ENCODE measurements at places on chromosomes 7 and 10. TPM values are rescaled to one million over a fixed set of nuclear protein-coding genes. Genes with fewer than 3 reads are reported as not detected.

- DNase-seq = no peak
Measured at GRCh38 chr7:22896917-22897316, 74.3 kb upstream of the TOMM7 start.

DNA sequence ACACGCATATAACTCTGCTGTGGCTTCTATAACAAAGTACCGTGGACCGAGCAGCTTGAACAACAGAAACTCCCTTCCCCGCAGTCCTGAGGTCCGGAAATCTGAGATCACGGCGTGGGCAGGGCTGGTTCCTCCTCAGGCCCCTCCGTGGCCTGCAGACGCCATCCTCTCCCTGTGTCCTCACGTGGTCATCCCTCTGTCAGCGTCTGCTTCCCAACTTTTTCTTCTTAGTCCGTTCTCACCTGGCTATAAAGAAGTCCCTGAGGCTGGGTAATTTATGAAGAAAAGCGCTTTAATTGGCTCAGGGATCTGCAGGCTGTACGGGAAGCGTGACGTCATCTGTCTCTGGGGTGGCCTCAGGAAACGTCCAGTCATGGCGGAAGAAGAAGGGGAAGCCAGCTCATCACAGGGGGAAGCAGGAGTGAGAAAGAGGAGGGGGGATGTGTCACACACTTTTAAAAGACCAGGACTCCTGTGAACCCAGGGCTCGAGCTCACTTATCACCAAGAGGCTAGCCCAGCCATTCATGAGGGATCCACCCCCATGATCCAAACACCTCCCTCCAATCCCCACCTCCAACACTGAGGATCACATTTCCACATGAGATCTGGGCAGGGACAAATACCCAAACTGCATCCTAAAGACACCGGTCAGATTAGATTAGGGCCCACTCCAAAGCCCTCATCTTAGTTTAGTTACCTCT lies 91.2 kb upstream of the INSIG1 start:
- DNase-seq = peak; percentile 79

DNA sequence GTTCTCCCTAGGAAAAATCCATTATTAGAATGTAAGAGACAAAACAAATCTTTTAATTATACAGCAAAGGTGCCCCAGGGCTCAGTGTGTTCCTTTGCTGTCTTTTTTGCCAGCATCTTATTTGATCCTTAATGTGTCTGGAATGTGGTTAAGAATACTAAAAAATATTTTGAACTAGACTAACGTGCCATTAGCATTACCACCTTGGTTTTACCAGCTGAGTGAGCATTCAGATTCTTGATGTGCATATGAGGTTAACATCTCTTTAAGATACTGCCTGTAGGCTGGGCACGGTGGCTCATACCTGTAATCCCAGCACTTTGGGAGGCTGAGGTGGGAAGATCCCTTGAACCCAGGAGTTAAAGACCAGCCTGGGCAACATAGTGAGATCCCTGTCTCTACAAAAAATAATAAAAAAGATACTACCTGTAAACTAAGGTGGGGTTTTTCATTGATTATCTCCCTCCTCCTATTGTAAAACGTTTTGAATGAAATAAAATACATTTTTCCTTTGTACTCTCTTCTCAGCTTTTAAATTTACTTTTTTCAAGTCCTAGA lies 96.6 kb downstream of the CCNY start:
- no peak for DNase-seq

OGDHL gene
- 0.67 TPM for total RNA-seq

DNA sequence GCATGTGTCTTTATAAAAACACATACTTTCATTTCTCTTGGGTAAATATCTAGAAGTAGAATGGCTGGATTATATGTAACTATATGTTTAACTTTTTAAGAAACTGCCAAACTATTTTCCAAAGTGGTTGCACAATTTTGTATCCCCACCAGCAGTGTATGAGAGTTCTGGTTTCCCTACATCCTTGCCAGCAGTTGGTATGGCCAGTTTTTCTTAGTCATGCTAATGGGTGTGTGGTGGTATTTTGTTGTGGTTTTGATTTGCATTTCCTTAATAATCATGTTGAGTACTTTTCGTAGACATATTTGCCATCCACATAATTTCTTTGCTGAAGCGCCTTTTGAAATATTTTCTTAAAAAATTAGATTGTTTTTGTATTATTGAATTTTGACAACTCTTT lies 60.3 kb downstream of the NEUROG3 start:
- no peak for DNase-seq

LRRD1 gene
- not detected for total RNA-seq

DNA sequence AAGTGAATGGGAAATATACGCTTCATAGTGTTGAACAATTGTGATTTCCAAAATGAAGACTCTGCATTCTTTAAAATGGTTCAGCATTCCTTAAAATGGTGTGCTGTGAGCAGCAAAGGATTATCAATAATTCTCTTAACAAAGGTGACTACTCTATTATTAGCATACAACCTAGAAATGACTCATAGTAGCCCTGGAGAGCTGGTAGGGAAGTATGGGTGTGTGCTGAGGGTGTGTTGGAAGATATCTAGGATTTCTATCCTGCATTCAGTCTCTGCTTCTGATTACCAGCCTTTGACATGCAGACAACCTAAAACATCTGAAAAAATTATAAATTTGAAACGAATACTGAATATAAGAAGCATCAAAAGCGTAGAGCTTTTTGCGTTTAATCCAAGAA lies 72.5 kb downstream of the SEMA3D start:
- DNase-seq = no peak

- peak; percentile 91 for DNase-seq
Measured at GRCh38 chr7:332646-333392, 42.8 kb downstream of the FOXL3 start.

GRCh38 chr7:115674467-115675024 lies 356.0 kb downstream of the TFEC start:
- no peak for DNase-seq

RBP3 gene
- not detected for total RNA-seq
